ENCODE measurements at places on chromosomes 2 and 18.

DNA sequence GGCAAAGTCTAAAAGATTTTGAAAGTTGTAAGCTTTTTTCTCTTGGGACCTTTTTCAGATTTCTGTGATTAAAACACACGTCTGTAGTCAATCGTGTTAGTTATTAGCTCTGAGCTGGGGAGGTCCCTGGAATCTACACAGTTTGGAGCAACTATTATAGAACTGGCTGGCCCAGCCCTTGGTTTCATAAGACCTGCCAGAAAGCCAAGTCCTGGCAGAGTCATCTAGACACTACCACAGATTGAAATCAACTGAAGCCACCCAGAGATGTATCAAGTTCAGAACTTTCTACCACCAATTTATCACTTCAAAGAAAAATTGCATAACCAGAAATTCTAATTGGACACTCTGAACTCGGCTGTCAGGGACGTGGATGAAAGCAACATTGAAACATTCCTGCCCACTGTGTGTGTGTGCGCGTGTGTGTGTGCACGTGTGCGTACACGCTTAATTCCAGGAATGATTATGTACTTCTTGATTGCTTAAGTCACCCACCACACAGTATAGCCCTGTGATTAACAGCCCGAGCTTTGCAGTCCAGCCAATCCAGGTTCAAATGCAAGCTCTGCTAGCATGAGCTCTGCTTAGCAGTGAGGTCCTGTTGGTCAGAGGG, 126.3 kb downstream of the TPGS2 start:
- DNase-seq = no peak

GRCh38 chr2:187876554-187876953, 322.3 kb upstream of the TFPI start:
- DNase-seq = no peak

DNA sequence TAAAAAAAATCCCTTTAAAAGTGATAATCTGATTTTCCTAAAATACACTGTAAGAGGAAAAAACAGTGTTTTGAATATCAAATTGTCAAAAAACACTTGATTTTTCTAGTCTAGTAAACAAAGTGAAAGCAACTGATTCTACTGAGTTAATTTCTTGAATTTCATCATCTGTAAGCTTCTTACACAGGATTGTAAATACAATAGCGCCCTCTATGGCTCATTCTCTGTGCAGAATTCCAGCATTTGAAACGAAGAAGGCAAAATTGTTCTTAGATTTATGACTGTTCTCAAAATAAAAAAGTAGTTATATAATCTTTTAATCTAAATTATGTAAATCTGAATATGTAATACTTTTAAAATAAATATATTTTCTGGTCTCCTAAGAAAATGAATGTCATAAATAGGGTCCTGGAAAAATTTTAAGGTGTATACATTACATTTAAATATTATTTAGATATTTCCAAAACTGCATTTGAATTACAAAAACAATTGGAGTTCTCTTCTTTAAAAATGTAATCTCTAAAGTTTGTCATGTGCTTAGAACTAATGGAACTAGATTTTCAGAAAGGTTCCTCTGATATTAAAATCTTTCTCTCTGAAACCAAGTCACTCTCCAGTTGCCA, 176.9 kb upstream of the MC4R start:
- no peak for DNase-seq

GRCh38 chr2:238444242-238444641, 17.5 kb downstream of the ASB1 start:
- DNase-seq = no peak

GRCh38 chr18:79490626-79491041, 94.9 kb downstream of the NFATC1 start:
- DNase-seq = no peak

GRCh38 chr2:66490588-66491001, 55.7 kb downstream of the MEIS1 start:
- DNase-seq = no peak

GRCh38 chr2:98693477-98693876, 37.5 kb downstream of the MGAT4A start:
- no peak for DNase-seq

DNA sequence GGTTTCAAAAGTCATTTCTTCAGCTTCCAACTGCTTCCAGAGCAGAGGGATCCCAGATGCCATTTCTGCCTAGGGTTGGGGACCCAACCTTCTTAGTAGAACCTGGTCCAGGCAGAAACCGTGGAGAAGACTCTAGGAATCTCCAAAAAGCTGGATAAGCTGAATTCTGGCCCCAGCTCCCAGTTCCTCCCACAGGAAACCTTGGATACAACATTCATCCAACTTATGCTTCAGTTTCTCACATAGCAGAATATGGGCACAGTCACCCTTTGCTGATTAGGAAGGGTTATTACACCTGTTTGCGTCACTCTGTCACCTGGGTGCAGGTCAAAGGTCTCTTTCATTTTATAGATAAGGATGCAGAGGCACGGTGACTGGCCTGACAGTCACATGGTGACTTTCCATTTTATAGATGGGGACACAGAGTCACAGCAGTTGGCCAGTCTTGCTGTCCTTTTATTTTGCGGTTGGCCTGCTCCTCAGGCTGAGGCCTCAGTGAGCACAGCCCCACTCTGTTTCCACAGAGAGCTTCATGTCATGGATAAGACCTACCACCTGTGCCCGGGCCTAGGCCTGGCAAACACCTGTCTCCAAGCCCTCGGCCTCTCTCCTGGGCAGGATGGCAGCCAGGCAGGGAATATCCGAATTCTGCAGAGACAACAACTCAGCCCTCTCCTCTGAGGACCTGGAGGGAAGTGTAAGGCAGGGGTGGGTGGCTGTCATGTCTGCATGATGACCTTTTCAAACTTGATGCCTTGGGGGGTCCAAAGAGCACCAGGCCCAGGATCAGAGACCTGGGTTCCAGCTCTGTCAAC, 148.8 kb downstream of the SMAD7 start:
- peak; percentile 14 for DNase-seq

DNA sequence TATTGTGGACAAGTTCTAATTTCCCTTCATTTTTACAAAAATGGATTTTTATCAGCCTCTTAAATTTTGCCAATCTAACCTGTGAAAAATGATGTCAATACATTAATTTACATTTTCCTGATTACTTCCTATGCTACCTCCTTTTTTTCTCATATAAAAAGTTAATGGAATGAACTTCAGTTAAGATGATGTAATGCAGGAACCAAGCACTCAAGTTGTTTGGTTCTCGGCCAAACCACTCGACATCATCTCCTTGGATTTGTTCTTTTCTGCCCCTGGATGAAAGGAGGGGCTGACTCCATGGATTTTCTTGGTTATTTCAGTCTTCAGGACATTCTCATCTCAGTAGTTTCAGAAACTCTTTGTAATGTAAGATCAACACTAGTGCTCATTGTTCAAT, 253.1 kb upstream of the NXPH2 start:
- no peak for DNase-seq

DNA sequence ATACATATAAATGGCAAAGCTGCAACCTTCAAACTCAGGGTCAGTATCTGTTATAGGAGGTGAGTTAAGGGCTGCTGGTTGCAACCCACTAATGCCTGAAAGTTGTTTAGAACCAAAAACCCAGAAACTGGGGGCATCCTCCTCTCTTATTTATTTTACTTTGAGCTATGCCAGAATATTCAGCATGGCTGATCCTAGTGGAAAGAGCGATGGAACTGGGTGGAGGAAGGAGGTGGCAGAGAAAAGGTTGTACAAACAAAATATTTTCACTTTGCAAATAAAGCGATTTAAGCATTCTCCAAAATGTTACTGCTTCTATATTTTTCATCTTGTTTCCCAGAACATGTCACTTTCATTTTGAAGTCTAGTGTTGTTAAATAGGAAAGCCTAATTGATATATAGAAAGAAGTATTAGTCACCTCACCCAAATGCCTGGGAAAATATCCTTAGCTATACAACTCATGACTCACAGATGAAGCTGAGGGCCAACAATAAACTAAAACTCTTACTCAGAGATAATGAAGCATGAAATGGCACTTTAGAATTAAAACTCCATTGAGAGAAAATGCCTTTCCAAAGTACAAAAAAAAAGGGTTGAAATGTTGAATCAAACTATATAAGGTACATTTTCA, 251.4 kb upstream of the UBE2E3 start:
- no peak for DNase-seq

GRCh38 chr2:84924173-84925106, 19.0 kb downstream of the TMSB10 start:
- peak; percentile 36 for DNase-seq

DNA sequence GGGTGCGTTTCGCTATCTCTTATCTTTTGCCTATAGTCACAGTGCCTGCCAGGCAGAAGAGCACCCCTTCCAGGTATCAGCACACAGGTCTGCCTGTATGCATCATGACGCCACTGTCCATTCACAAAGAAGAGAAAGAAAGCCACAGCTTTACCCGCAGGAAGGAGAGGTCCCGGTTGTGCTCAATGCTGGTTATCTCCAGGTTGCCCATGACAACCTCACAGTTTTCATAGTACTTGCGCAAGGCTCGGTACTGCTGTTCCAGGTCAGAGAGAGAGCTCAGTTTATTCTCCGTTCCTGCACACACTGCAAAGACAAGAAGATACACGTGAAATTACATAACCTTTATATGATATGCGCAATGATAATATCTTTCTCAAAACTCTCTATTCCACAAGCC, 414.0 kb downstream of the ERBB4 start:
- DNase-seq = no peak

GRCh38 chr2:236177604-236177966, 9.4 kb upstream of the GBX2 start:
- no peak for DNase-seq

DNA sequence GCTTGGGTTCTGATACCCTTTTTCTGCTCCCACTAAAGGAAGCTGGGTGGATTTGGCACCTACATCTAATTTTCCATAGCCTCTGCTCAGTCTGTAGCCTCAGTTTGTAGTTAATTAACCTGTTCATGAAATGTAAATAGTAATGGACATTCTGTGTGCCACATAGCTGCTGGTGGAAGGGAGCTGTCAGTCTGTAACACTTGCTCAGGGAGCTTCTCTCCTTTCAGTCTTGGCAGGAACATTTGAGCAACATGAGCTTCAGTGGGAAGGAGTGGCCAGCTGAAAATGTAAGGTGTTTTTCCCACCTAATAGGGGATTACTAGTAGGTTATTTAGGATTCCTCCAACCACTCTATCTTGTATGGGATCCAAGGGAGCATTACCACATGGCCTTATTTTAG, 203.4 kb downstream of the ASXL3 start:
- no peak for DNase-seq

GRCh38 chr2:235050980-235051351, 99.1 kb downstream of the SH3BP4 start:
- DNase-seq = no peak

- no peak for DNase-seq
These were observed 145.1 kb downstream of the TDRD15 start for GRCh38 chr2:21268878-21269224.

DNA sequence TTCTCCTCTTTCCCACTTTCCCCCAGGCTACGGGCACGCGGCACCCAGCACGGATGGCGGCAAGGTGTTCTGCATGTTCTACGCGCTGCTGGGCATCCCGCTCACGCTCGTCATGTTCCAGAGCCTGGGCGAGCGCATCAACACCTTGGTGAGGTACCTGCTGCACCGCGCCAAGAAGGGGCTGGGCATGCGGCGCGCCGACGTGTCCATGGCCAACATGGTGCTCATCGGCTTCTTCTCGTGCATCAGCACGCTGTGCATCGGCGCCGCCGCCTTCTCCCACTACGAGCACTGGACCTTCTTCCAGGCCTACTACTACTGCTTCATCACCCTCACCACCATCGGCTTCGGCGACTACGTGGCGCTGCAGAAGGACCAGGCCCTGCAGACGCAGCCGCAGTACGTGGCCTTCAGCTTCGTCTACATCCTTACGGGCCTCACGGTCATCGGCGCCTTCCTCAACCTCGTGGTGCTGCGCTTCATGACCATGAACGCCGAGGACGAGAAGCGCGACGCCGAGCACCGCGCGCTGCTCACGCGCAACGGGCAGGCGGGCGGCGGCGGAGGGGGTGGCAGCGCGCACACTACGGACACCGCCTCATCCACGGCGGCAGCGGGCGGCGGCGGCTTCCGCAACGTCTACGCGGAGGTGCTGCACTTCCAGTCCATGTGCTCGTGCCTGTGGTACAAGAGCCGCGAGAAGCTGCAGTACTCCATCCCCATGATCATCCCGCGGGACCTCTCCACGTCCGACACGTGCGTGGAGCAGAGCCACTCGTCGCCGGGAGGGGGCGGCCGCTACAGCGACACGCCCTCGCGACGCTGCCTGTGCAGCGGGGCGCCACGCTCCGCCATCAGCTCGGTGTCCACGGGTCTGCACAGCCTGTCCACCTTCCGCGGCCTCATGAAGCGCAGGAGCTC, 35.4 kb downstream of the KCNK3 start:
- DNase-seq = peak; percentile 40

DNA sequence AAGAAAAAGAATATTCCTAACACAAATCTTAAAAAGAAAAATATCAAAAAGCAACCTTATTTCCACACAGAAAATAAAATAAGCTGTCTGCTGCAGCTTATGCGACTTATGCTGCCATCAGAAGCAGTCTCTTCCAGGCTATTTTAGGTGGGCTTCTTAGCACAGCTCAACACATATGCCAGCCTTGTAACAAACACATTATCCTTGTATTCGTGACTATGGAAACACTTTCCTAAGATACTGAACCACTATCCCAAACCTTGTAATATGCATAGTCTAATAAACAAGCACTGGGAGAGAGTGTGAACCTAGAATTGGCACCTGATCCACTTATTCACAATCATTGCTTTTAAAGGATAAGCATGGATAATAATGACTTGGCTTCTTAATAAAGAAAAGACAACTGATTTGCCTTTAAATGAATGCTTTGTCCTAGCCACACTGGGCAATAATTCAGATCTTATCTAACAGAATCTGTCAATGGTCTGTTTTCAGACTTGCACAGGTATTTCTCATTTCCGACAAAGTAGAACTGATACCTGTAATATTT, 40.0 kb upstream of the RNU4ATAC start:
- no peak for DNase-seq

Data from activated T-cell treated with anti-CD3 and anti-CD28 coated beads, Interleukin-2, amount 50 U/mL, for 1 hour (primary cell).